ENCODE measurements at places on chromosomes 2 and 18.

DNA sequence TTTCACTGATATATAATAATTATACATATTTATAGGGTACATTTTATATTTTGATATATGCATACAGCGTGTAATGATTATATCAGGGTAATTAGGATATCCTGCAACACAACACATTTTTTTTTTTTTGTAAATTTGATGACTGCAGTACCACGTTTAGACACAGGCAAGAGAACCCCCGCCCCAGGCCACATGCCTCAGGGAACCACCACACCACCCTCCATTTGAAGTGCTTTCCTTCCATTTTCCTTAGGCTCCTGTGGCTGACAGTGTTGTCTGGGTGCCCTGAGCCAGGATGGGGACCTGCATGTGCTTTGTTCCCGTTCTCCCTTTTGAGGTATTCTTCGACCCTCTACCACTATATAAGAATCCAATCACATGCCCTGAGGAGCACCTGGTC, 161.6 kb upstream of the CTAGE1 start:
- DNase-seq, result no peak

GRCh38 chr2:122681626-122682025, 926.2 kb downstream of the TSN start:
- no peak for DNase-seq

GRCh38 chr2:18208956-18209355, 330.5 kb downstream of the KCNS3 start:
- no peak for DNase-seq

GRCh38 chr2:42568401-42569115, at the start of gene MTA3:
Gene MTA3, plus strand, starts transcription at chr2:42568632. Its CDS starts 114 bp downstream, at chr2:42568746.
- peak; percentile 76 for DNase-seq

- DNase-seq, result peak; percentile 68
Observed at GRCh38 chr2:212536817-212537725, 1.5 kb downstream of the ERBB4 start.

GRCh38 chr2:100052650-100053049, 89.7 kb downstream of the AFF3 start:
- DNase-seq, result no peak

GRCh38 chr2:79630060-79630459, 117.2 kb downstream of the CTNNA2 start:
- DNase-seq, result no peak

- no peak for DNase-seq
Observed at GRCh38 chr2:188629753-188630527, 338.3 kb downstream of the GULP1 start.

All from ascending aorta (tissue), 2 donors.